Upper lobe of left lung (tissue), 6 donors: ENCODE measurements at places on chromosomes 16 and 17. TPM values are rescaled to one million over a fixed set of nuclear protein-coding genes. Genes with fewer than 3 reads are reported as not detected.

DNA sequence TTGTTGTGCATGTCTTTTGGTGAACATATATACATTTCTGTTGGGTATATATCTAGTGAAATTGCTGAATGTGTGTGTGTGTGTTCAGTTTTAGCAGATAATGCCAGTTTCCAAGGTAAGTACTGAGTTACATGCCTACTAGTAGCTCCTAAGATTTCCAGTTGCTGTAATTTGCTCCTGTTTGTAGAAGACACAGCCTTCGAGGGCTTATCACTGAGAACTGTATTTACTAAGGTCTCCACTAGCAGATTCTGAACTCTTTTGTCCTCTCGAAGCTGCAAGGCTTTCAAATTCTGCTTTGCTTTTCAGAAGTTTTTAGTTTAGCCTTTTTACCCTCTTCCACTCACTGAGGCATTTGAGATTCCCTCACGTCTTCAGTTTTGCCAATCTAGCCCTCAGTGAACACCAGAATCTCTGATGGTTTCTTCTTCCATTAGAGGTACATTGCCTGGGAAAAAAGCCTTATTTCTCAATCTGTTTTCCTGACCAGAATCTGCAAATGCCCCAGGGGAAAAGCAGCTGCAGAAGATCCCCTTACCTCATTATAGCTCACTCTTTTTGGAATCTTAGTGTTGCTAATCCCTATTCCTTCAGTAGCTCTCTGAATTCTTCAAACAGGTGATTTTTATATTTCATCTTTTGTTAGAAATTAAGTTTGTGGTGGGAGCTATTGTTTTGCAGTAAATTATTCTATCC is 52.9 kb downstream of the NF1 start:
- DNase-seq: no peak

DNA sequence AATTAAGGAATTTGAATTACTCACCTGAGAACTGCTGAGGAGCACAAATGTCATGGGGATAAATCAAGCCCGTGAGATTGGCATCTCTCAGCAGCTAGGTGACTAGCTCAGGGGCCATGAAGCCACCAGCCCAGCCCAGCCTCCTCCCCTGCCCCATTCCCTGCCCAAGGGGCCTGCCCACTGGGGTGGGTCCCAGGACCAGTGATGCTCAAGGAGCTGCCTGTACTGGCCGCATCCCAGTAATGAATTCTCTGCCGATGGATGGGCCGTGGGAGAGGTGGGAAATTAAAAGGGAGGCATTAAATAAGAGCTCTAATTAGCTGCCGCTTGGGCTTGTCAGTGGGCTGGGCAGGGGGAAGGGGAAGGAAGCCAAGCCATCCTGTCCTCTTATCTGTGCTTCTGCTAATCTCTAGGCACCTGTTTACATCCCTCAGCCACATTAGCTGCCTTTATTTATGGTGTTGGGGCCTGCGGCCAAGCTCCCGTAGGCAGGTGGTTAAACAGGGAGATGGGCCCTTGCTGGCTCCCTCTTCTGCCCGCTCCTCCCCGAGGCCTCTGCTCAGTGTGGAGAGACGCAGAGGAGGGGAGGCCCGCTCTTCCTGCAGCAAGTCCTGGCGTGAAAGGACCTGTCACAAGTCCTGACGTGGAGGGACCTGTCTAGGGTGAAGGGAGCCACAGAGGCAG is 48.8 kb downstream of the PIPOX start:
- no peak for DNase-seq

The AHSP gene
- total RNA-seq: not detected

GRCh38 chr16:49596068-49596467 is 222.5 kb downstream of the C16orf78 start:
- DNase-seq: no peak

DNA sequence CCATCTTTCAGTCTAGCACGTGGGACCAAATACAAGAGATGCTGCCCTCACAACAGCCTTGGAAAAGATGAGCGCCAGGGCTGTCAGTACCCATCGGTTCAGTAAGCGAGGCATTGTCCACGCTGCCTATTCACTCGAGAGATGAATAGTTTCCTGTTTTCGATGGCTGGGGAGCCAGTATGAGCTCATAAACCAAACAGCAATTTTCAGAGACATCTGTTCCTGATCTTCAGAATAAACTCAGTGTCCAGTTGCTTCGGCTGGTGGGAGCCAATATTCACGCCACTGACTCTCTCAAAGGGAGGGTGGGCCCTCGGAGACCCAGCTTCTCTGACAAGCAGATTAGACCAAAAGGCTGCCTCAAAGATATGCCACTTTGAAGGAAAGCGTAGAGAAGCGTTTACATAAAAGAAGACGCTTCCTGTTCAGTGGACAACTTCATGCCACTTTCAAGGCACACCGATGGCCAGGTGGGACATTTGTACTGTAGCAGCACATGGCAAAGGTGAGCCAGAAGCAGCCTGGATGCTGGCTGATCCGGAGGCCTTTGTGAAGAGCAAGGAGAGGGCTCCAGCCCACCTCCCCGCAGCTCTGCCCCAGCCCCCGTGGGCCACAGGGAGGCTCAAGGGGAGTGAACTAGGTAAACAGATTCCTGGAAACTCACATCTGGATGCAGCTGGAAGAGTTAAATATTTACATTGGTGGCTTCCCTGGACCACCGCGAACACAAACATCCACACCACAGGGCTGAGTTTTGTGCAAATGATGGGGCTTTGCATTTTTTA is 6.0 kb downstream of the TIMM22 start:
- DNase-seq: no peak

GRCh38 chr17:60138769-60139437 is 10.9 kb upstream of the CA4 start:
- DNase-seq: peak; percentile 65
